ENCODE measurements at places on chromosomes 1 and 21.

GRCh38 chr21:38170704-38171682, 85.8 kb upstream of the KCNJ15 start:
- no peak for DNase-seq

DNA sequence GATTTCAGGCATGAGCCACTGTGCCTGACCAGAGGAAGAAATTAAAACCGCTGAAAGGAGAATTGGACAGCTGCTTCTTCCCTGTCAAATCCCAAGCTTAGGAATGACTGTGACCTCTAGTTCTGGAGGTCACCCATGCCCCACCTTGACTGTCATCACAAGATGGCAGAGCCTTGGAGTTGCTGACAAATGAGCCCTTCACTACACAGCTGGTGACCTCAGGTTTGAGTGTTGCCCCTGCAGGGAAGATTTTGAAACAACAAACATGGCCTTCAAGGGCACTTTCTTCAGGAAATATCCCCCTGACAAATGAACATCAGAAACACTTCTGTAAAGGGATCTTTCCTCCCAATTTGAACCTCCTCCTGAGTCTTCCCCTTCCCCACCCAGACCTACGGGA, 6.9 kb upstream of the SLC45A3 start:
- DNase-seq, result no peak

- no peak for DNase-seq
Measured at GRCh38 chr1:160658162-160658813, 11.4 kb upstream of the SLAMF1 start.

DNA sequence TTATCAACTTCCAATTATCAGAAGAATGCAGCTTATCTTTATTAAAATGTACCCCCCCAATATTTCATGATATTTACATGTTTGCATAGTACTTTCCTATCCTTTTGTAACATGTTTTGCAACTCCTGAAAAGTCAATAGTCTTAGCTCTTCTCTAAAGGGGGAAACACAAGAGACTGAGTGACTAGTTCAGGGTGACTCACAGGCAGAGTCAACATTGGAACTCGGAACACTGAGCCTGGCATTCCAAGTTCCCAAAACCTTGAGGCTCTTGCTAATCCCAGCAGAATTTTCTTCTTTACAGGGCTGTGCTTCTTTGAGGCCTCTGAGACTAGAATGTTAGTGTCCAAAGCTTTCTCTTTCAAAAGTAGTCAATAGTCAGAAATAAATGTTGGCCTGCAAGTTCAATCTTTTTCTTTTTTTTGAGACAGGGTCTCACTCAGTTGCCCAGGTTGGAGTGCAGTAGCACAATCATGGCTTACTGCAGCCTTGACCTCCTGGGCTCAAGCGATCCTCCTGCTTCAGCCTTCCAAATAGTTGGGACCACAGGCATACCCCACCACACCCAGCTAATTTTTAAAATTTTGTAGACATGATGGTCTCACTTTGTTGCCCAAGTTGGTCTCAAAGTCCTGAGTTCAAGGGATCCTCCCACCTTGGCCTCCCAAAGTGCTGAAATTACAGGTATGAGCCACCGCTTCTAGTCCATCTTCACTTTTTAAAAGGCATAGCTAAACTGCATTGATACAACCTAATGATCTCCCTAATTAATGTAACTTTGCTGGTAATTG, 37.5 kb downstream of the ZNF281 start:
- DNase-seq, result no peak

GRCh38 chr1:169588785-169589485, 2.7 kb upstream of the F5 start:
- no peak for DNase-seq

DNA sequence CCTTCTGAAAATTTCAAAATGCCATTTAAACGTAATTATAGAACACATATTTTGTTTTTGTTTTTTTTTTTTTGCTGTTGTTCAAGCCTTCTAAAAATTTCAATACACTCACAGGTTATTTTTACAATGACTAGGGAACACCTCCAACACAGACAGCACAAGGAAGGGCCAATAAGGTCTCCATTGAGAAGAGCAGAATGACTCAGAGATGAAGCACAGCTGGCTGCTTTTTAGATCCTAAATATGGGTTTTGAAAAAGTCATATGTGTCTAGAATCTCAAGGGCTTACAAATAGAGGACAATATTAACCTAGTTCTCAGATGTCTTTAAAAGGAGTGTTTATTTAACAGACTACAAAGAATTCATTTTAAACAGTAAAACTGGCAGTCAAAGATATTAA, 104.6 kb downstream of the NEGR1 start:
- no peak for DNase-seq

Data from T-helper 17 cell (primary cell).